Right lung (tissue), 10 donors: ENCODE measurements at places on chromosomes 5 and 9.
A peak's percentile ranks its signal among the peaks of the same experiment; 100 is the strongest.

GRCh38 chr9:113593682-113594281 is 130.3 kb downstream of the RGS3 start:
- peak; percentile 96 for DNase-seq

DNA sequence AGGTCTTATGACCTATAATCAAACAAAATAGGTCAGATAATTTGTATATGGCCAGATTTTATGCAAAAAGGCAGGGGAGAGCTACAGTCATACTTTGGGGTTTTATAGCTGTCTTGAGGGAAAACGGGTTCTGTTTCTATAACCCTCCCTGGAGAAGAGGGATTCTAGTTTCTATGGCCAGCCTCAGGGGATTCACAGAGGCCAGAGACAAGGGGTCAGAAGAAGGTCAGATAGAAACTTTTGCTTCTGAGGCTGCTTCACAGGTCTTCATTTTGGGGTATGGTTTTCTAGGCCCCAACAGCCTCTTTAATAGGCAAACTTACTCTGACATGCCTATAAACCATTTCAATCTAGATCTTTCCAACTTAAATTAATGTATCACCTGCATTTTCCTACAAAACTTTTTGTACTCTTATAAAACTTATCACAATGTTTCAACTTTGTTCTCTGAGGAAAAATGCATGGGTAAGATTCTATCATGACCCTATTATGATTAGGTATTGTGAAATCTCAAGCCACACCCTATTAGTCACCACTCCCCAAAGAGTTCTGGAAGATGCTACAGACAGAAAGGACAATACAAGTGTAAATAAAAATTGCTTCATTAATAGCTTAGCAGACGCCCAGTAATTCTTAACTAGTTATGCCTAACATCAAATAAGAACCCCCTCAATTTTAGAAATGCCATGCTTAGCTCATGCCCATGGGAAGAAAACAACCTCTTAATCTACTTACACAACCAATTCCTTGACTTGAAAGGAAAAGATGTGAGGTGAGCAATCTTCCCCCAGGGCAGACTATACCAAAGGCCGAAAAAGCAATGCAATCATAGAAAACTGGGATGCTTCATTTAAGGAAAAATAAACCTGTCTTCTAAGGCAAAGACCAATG is 396.6 kb downstream of the TLR4 start:
- no peak for DNase-seq

GRCh38 chr9:135070198-135070951 is 17.1 kb upstream of the OLFM1 start:
- no peak for DNase-seq

- DNase-seq: peak; percentile 76
Measured at GRCh38 chr9:1979741-1980367, 35.3 kb upstream of the SMARCA2 start.

- no peak for DNase-seq
Measured at GRCh38 chr5:36792560-36793180, 83.9 kb upstream of the NIPBL start.

DNA sequence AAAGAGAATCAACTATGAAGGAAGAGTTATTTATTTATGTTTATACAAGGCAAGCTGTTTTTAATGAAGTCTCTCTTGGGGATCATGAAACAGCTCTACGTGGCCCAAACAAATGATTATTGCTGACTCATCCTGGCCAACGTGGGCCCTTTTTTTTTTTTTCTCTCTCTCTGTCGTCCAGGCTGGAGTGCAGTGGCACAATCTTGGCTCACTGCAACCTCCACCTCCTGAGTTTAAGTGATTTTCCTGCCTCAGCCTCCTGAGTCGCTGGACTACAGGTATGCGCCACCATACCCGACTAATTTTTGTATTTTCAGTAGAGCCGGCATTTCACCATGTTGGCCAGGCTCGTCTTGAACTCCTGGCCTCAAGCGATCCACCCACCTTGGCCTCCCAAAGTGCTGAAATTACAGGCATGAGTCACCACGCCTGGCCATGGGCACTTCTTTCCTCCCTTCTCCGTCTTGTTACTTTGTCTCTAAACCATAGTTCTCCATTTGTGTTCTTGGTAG is 98.3 kb downstream of the BASP1 start:
- DNase-seq: peak; percentile 11

DNA sequence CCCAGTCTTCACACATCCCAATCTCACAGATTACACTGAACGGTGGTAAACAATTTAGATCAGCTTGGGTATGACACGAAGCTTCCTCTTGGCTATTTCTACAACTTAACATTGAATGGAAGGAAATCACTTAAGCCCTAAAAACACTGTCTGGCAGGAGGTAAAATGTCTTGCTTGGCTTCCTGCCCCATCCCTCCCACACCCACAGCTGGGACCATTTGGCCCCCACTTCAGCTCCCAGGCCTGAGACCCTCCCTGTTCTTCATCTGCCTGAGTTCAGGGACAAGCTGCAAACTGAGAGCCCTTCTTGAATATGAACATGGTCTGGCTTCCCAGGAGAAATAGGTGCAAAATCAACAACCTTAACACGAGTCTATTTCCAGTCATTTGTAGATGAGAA is 3.4 kb upstream of the COL15A1 start:
- DNase-seq: no peak

GRCh38 chr9:30970186-30970585 is 1414.3 kb upstream of the ACO1 start:
- DNase-seq: no peak

DNA sequence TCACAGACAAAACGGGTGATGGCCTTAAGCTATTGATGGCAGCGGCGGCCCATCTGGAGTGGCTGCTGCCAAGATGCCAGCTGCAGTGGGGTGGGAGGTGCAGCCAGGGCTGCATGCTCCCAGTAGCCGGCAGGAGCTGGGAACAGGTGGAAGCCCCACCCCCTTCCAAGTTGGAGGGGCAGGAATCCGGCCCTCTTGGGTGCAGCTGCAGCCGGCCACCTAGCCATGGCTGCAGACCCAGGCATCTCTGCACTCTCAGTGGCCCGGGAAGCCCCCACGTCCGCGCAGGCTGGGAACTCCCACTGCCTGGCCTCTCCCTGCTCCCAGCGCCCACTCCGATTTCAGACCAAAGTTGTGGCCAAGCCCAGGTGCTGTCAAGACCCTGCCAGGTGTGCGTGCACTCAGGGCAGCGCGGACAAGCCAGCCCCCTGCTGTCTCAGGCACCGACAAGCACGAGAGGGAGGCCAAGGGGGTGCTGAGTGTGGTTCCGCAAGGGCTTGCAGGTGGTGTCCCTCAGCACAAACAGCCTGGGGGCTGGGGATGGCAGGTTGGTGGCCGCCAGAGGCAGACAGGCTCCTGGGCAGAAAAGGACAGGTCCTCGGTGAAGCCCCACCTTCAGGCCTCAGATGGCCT is 115.1 kb upstream of the TSLP start:
- DNase-seq: no peak

DNA sequence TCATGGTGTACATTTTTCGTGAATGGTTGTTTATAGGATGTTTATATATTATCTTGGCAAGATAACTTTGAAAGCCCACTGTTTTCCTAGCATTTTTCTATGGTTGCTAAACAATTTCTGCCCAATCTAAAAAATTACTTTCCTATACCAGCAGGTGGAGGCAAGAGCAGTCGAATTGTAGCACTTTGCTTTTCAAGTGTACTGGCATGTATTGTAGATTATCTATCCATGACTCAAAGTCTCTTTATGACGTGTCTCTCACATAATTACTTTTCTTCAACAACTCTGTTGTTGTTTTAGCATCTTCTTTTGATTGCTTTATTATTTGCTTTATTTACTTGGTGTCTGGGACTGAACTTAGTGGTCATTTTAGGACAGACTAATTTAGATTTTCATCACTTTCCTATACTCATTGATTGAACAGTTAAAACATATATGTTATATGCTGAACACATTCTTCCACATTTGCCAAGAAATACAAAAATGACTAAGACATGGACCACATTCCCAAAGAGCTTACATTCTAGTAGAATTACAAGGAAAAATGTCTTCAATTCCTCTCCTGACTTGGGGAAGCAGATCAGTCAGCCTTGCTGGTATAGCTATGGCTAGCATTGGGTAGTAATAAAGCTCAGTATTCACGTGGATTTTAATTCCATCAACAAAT is 20.7 kb downstream of the NLN start:
- peak; percentile 21 for DNase-seq
